SJSA1 (cell line): ENCODE measurements at places on chromosomes 1 and 21. TPM values are rescaled to one million over a fixed set of nuclear protein-coding genes. Genes with fewer than 3 reads are reported as not detected.

DNA sequence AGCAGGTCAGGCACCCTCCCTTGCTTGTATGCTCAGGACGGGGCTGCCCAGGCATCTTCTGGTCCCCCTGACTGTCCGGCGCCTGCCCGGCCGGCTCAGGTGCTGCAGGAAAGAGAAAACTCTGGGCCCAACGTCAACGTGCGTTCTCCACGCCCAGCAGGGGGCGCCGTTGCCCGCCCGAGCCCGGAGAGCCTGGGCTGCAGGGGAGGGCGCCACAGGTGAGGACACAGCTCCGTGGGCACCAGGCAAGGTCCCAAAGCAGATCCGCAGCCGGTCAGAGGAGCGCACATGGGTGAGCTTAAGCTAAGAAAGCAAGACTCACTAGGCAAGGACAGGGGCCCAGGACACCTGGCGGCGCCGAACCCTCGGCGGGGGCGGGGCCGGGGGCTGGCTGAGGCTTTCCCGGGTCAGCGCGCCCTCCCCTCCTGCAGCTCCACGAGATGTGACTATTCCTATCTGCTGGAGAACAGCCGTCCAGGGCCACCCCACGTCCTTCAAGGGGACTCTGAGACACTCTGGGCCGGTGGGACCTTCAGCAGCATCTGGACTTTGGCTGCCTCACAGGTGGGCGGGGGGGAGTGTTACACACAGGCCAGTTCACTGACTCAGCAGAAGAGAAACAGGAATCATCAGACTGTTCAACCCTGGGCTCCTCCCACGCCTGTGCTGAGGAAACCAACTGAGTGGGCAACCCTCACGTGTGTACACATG is 29.3 kb downstream of the KRTAP10-1 start:
- H3K27ac ChIP-seq, result no peak overlapping the region
- H3K36me3 ChIP-seq, result no peaks in the 10 kb centered on the region
- peak; percentile 23 for DNase-seq
- H3K27me3 ChIP-seq, result no peaks in the 10 kb centered on the region; the same call in 1 of the 2 replicates
- H3K4me3 ChIP-seq, result no peak overlapping the region

DNA sequence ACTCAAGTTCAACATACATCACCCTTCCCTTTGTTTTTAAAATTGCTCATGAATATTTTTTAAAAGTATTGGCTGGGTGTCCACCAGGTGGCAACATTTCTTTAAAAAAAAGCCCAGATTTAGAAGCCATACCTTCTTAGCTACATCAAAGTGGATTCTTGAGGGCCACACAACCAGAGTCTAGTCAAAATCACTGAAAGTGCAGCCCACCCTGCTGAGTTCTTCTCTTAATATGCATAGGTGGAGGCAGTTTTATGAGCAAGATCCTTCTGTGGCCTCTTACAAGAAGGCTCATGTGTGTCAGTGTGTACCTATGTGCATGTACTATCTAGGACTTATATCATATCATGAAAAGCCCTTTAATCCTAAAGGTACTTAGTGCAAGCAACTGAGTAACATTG is 16.9 kb upstream of the GNG12 start:
- H3K27ac ChIP-seq, result peak overlapping the region; percentile 40
- no peak overlapping the region for H3K4me3 ChIP-seq
- H3K36me3 ChIP-seq, result no peaks in the 10 kb centered on the region
- peak; percentile 74 for DNase-seq
- H3K4me1 ChIP-seq, result peaks cover 32% of the 10 kb centered on the region

GRCh38 chr1:244735876-244736561 is 83.1 kb downstream of the DESI2 start:
- no peaks in the 10 kb centered on the region for H3K36me3 ChIP-seq
- no peak overlapping the region for H3K27ac ChIP-seq
- no peak overlapping the region for H3K4me3 ChIP-seq
- no peak for DNase-seq
- no peaks in the 10 kb centered on the region for H3K27me3 ChIP-seq

GRCh38 chr1:6423321-6423999 is 1.1 kb upstream of the ESPN start:
- peaks cover 11% of the 10 kb centered on the region for H3K4me1 ChIP-seq
- H3K36me3 ChIP-seq, result no peaks in the 10 kb centered on the region
- H3K4me3 ChIP-seq, result no peak overlapping the region
- H3K27ac ChIP-seq, result no peak overlapping the region

- H3K36me3 ChIP-seq, result no peaks in the 10 kb centered on the region
- H3K4me3 ChIP-seq, result no peak overlapping the region
- no peak for DNase-seq
Observed at GRCh38 chr1:145877923-145878486, 7.7 kb downstream of the ANKRD35 start.

DNA sequence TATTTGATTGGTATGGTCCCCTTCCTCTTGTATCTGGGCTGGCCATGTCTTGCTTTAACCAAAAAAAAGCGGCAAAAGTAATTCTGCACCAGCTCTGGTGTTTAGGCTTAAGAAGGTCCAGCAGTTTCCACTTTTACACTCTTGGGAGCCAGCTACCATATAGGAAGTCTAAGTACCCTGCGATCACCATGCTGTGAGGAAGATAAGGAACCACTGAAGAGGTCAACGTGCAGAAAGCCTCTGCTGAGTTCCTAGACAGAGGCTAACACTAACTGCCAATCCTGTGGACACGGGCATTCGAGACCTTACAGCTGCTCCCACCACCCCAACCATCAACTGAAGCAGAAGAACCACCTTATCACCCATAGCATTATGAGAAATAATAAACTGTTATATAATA is 331.4 kb downstream of the VAV3 start:
- H3K36me3 ChIP-seq, result no peaks in the 10 kb centered on the region
- no peaks in the 10 kb centered on the region for H3K27me3 ChIP-seq
- no peak for DNase-seq
- no peaks in the 10 kb centered on the region for H3K4me1 ChIP-seq
- H3K27ac ChIP-seq, result no peak overlapping the region

GRCh38 chr1:40898431-40898901 is 36.3 kb upstream of the CITED4 start:
- no peaks in the 10 kb centered on the region for H3K27me3 ChIP-seq
- H3K4me1 ChIP-seq, result peaks cover 36% of the 10 kb centered on the region
- no peaks in the 10 kb centered on the region for H3K36me3 ChIP-seq
- peak; percentile 79 for DNase-seq
- no peak overlapping the region for H3K4me3 ChIP-seq

DNA sequence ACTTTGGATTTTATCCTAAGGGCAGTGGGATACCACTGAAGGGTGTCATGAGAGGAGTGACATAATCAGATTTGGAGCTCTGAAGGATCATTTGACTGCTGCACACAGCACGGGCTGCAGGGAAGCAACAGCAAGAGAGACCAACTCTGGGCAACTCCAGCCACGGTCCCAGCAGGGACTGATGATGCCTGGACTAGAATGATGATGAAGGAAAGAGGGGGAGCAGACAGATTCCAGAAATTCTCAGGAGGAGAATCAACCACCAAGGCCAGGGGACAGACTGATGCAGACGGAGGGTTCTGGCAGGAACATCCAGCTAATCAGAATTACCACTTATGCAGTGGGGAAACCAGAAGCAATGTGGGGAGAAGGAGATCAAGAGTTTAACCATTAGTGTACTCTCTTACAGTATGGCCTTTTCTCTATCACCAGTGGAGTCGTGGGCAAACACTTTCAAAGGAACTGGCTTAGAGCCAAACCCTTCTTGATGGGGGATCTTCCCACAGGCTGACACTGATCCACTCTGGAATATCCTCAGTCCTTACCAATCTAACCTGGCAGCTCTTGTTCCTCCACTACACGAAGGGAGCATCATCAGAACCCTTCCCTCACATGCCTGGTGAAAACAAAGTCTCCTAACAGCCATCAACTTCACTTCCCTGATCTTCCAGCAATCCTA is 3.3 kb downstream of the URB1 start:
- H3K4me3 ChIP-seq, result no peak overlapping the region
- H3K27ac ChIP-seq, result no peak overlapping the region
- peaks cover 38% of the 10 kb centered on the region for H3K36me3 ChIP-seq
- DNase-seq, result no peak
- peaks cover 10% of the 10 kb centered on the region for H3K4me1 ChIP-seq

GRCh38 chr1:151235235-151235634 is 19.3 kb upstream of the PSMD4 start:
- no peaks in the 10 kb centered on the region for H3K27me3 ChIP-seq
- no peak overlapping the region for H3K4me3 ChIP-seq

The FBXO2 gene
- total RNA-seq, result not detected in 2 replicates

The AADACL3 gene
- not detected in 2 replicates for total RNA-seq

The COL8A2 gene
- total RNA-seq, result 1.1 and 1.2 TPM in 2 replicates

The PADI2 gene
- not detected in 2 replicates for total RNA-seq
